ENCODE measurements at places on chromosomes 5 and 9.
A peak's percentile ranks its signal among the peaks of the same experiment; 100 is the strongest.

- DNase-seq = no peak
Measured at GRCh38 chr5:40378396-40379177, 301.1 kb upstream of the PTGER4 start.

DNA sequence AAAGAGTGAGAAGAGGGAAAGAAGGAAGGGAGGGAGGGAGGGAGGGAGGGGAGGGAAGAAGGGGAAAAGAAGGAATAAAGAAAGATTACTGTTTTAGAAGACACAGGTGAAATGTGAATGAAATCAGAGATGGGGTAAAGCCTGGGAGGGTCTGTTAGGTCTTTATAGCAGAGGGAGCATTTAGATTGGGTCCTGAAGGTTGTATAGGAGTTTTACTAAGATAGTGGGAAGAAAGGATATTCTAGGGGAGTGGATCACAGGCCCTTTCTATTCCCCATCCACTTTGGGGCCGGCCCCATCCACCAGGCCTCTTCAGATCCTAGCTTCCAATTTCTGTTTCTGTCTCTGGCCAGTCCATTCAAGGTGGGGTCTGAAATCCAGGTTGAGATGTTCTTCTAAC, 35.5 kb downstream of the C9orf50 start:
- no peak for DNase-seq

- DNase-seq = no peak
Measured at GRCh38 chr9:10235376-10235775, 377.4 kb downstream of the PTPRD start.

- DNase-seq = no peak
Measured at GRCh38 chr5:143130613-143131305, 272.7 kb downstream of the NR3C1 start.

DNA sequence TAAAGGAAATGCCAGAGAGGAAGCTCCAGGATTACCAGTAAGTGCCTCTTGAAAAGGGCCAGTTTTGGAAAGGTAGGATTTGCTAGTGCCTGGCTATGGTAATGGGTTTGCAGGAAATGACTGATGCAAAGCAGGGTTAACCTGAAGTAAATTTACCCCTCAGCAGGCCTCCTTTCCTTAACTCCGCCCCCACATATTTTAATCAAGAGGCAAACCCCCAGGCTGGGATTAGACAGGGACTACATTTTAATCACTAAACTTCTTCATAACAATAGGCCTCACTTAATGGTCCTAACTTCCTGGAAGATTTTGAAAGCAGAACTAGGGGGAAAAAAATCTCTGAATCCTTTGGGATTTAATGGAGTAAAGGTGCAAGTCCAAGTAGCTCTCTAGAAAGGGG, 10.2 kb upstream of the SLC1A3 start:
- no peak for DNase-seq

DNA sequence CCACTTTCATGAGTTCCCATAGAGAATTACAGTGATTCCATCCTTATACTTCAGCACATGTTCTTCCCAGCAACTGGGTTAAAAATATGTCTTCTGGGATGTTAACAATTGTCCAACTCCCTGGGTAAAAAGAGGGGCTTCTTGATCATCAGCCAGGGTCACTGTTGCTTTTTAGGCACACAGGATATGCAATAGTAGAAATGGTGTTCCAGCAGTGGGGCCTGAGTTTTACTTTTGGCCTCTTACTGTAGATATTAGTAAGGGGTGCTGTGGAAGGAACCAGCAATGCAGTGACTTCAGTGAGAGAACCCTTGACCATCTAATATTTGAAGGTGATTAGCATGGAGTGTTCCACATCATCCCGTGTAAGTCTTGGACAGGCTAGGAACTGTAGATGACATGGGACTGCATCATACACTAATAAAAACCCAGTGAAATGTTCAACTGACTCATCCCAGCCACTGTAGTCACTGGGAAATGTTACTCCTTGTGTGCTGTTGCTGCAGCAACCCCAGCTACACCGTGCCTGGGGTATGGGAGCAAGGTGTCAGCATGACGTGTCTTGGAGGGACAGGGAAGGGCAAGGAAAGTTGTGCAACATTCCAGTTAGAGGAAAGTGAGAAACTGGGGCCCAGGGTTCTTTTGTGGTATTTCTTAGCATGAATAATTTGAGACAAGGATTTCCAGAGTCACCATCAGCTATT, 610.9 kb downstream of the RAB3C start:
- DNase-seq = no peak

DNA sequence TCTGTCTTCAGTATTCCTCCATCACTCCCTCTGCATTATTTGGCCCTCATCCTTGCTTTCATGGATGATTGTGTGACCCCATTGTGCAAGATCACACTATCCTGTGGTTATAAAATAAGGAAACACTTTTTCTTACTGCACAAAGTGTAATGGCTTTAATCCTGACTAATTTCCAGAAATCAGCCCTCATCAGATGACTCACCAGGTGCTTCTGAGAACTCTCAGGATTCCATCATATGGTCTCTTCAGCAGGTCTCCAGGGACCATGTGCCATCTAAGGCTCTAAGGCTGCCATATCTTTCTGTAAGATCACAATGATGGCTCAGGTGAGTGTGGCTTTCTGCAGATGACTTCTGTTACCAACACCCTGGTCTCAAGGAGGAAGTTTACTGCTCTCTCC, 27.3 kb upstream of the FER start:
- DNase-seq = no peak

DNA sequence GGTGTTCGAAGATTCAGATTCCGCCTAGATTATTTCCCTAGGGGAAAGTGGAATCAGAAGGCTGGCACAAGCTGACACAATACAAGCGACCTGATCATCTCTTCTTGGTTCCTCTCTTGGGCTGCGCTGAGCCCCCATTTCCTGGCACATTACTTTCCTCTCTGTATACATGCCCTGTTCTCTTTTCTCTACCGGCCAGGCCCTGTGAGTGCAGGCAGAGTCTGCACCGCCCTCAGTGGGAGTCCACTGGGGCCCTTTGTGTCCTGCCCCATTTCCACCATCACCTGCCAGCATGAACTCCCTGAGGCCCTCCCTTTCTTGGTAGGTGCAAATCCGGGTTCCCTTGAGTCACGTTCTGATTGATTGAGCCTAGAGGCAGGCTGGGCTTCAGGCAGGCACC, 287.9 kb downstream of the MSX2 start:
- DNase-seq = no peak

GRCh38 chr5:10913841-10914240, 152.8 kb upstream of the DAP start:
- DNase-seq = no peak

DNA sequence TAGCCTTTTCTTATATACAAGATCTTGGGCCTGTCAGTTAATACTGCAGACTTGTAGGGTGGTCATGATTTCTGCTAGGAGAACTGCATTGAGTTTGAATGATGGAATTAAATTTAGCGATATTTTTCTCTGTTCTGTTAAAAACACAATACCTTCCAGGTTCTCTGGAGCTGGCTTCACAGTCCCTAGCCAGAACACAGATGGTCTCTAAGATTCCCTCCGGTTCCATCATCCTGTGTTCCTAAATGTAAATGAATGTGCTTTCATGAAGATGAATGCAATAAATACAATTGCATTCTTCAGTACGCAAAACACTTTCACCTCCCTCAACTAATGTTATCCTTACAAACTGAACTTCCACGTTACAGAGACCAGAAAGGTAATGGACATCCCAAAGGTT, 264.9 kb downstream of the ASTN2 start:
- no peak for DNase-seq

DNA sequence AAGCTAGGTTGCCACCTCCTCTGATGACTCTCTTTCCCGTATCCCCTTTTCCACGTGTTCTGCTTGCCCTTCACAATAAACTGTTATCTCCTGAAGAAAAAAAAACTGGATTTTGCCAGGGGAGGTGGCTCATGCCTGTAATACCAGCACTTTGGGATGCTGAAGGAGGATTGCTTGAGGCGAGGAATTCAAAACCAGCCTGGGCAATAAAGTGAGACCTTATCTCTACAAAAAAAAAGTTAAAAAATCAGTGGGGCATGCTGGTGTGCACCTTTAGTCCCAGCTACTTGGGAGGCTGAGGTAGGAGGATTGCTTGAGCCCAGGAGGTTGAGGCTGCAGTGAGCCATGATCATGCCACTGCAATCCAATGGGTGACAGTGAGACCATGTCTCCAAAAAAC, 81.7 kb upstream of the IL6ST start:
- no peak for DNase-seq

GRCh38 chr5:65022932-65023331, 254.2 kb downstream of the CWC27 start:
- DNase-seq = no peak

GRCh38 chr5:104095527-104095926, 532.9 kb upstream of the NUDT12 start:
- no peak for DNase-seq

- no peak for DNase-seq
Measured at GRCh38 chr9:23779220-23779619, 46.8 kb downstream of the ELAVL2 start.

GRCh38 chr9:32969270-32969669, 32.2 kb downstream of the APTX start:
- no peak for DNase-seq

DNA sequence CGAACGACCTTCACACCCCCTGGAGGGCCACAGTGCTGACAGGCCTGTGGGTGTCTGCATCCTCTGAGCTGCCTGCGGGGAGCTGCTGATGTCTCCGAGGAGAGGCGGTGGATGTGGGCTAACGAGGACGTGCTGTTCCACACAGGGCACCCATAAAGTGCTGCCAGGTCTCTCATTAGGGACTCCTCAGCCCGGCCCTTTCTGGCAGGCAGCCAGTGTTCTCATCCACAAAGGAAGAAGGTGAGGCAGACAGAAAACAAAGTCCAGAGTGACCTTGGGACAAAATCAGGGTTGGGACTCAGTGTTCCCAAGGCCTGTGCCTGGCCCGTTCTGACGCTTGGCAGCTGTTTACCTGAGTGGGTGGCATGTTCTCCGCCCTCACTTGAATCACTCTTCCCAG, 29.3 kb downstream of the CARTPT start:
- DNase-seq = no peak

DNA sequence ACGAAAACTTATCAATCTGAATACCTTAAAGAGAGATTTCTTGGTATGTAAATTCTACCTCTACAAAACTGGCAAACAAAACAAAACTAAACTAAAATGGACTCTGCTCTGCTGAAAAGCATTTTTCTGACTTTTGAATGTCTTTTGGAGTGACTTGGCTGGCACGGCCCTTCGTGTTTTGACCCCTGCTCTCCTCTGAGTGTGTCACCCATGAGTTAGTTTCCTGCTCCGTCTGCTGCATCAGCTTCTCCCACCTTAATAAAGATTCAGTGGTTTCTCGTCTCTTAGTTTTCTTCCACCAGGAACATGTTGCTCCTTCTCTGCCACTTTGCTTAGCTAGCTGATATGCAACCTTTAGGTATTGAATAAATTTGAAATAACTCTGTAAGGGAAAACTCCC, 1084.0 kb upstream of the CDH18 start:
- no peak for DNase-seq

DNA sequence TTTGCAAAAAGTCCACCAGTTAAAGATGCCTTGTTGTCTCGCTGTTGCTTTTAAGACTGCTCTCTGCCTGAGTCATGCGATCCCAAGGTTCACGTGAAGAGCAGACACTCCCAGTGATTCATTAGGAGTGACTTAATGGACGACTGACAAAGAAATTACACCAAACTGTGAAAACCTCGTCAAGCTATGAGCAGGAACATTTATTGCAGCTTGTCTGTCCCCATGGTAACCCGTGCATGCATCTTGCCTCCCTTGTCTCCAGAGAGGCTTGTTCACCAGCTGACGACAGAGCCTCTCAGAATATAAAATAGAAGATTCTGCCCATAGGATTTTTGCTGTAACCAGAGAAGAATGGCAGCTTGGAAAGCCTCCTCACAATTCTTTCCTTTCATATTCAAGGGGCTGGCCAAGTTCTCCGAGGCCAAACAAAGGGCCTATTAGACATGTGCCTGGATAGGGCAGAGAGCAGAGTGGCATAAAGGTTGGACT, 352.7 kb downstream of the SPOCK1 start:
- peak; percentile 81 for DNase-seq

GRCh38 chr5:176609724-176610434, at the start of gene GPRIN1:
TSS of gene GPRIN1 (minus strand) at chr5:176610156. CDS start at chr5:176599834, 10,322 bp downstream.
- DNase-seq = no peak

DNA sequence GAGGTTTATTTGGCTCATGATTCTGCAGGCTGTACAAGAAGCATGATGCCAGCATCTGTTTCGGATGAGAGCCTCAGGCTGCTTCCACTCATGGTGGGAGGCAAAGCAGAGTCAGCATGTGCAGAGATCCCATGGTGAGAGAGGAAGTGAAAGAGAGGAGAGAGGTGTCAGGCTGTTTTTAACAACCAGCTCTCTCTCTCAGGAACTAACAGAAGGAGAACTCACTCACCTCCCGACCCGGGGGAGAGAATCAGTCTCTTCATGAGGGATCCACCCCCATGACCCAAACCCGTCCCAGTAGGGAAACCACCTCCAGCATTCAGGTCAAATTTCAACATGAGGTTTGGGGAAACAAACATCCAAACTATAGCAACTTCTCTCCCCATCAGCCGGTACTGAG, 187.7 kb downstream of the ENC1 start:
- DNase-seq = no peak

DNA sequence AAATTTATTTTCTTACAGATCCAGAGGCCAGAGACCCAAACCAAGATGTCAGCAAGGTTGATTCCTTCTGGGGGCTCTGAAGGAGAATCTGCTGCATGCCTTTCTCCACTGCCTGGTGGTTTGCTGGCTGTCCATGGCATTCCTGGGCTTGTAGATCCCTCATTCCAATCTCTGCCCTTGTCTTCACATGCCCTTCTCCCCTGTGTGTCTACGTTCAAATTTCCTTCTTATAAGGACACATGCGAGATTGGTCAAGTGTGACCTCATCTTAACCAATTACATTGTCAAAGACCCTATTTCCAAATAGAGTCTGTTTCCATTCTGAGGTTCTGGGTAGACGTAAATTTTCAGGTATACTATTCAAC, 84.5 kb upstream of the RAI14 start:
- DNase-seq = no peak

DNA sequence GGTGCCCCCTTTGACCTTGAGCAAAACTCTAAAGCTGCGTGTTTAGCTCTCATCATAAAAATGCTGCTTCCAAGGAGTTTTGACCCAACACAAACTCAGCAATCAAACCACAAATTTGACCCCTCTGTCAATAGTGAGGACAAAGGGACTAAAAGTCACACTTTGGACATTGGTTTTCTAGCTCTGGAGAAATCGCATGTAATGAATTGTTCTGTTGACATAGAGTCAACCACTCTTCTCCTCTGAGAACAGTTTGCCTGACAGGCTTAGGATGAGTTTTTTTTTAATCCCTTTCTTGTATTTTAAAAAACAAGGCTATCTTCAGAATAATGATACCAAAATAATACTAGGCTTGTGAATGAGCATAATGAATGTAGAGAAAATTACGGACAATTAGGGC, 61.1 kb upstream of the MAN2A1 start:
- DNase-seq = no peak

- DNase-seq = no peak
Measured at GRCh38 chr9:99118782-99119466, 14.0 kb downstream of the TGFBR1 start.
